ENCODE measurements at places on chromosomes 1 and 21.

- no peak for DNase-seq
These were observed 199.1 kb upstream of the LMO4 start for GRCh38 chr1:87129606-87130005.

GRCh38 chr1:209227171-209227570, 356.3 kb upstream of the CAMK1G start:
- no peak for DNase-seq

DNA sequence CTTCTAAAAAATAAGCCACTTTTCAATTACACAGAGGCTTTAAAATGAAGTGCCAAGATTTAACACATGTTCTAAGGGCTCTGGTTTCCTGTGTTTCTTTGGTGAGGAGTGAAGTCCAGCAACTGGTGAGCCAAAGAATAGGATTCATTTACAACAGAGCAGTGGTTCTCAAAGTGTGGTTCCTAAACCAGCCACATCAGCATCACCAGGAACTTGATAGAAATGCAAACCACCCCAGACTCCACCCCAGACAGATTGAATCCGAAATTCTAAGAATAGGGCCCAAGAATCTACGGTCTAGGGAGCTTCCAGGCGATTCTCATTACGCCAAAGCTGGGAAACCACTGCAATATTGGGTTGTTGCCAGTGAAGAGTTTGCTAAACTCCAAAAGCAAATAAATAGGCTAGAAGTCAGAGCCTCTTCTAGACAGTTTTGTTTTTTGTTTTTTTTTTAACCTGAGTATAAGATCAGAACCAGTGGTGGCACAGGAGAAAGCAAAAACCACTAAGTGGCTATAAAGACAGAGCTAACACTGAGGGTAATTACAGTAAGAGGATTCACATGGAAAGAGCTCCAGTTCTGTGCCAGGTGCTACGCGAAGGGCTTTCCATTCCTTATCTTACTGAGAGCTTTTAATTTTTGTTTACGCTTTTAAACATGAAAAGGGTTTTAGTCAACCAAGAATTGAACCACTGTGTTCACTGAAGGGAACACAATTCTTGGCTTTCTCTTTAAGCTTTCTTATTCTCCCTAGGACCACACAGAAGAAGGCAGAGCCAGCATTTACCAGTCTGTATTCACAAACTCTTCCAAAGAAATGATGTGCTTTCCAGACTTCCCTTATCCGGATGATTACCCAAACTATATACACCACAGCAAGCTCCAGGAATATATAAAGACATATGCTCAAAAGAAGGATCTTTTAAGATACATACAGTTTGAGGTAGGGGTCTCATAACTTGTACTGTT, 42.4 kb upstream of the FMO2 start:
- peak; percentile 49 for DNase-seq

GRCh38 chr1:44661781-44662682, 12.2 kb downstream of the TMEM53 start:
- no peak for DNase-seq

DNA sequence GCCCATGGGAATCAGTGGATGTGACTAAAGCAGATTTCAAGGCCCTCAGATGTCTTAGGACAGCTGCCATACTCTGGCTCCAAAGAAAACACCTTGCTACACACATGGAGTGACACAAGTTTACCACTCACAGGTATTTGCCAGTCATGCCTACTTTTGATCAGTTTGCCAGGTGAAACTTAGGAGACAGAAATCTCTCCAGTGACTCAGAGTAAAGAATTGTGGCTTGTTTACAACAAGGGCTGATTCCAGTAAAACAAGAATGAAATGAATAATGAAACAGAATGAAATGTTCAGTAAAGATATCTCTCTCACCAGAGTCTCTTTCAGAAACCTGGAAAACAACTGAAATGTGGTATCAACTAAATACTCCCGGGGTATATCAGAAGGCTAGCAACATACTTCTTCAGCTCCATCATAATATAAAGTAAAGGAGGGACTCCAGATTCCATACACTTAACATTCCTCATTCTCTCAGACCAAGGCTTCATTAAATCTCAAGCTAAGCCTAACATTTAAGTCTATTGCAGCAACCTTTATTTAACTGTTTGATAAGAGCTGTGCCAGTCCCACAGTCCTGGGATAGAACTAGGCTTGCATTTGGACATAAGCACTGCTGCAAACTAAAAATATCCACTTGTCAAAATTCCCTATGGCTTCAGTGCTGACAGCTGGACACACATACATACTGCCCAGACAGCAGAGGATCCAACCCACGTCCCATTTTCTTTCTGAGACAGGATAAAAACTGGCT, 143.3 kb downstream of the SIPA1L2 start:
- no peak for DNase-seq

- no peak for DNase-seq
These were observed 825.3 kb downstream of the LTN1 start for GRCh38 chr21:28167366-28167765.

- no peak for DNase-seq
These were observed 53.8 kb downstream of the RWDD3 start for GRCh38 chr1:95287825-95288224.

- DNase-seq = peak; percentile 54
These were observed 991 bp downstream of the ANKRD35 start for GRCh38 chr1:145884675-145885074.

DNA sequence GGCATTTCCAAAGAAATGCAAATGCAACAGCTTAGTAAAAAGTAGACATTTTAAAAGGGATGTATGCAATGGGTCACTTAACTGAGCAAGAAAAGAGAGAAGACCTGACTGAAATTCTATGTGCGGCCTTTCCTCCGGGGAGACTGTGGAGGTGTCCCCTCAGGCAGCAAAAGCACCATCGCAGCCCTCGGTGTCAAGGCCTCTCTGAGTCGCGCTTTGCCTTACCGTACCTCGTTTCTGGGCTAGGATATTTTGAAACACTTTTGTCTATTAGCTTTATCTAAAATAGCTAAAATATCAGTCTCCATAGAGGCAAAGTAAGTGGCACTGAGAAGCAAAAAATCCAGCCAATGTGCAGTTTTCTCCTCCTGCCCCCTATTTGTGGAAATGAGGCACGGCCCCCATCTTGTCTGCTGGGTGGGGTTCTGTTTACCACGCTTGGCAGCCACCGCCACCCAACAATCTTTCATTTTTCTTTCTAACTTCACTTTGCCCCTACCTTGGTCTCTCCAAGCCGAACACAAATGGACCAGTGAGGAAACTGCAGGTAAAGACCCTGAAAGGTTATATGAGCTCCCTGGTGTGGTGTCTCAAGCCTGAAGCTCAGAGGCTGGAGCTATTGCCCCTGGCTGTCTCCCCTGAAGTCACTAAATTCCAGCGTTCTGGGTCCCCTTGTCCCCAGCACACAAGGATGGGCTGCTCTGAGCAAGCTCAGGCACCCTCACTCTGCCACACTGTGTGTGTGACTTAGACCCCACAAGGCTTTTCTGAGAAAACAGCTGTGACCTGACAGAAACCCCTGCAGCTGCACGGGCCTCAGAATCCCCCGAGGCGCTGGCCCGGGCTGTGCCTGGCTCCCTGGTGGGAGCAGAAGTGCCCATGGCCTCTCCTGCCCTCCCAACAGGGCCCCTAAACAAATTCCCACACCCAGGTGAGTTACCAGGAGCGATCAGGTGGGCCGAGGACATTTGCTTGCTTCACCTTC, 1.6 kb downstream of the CD247 start:
- no peak for DNase-seq
